ENCODE measurements at places on chromosomes 13 and 19.

GRCh38 chr13:28012383-28012782 is 23.9 kb upstream of the URAD start:
- DNase-seq: no peak

GRCh38 chr19:43719918-43720317 is 4.0 kb downstream of the IRGC start:
- DNase-seq: no peak

- DNase-seq: no peak
Measured at GRCh38 chr13:92806215-92806614, 420.4 kb upstream of the GPC6 start.

DNA sequence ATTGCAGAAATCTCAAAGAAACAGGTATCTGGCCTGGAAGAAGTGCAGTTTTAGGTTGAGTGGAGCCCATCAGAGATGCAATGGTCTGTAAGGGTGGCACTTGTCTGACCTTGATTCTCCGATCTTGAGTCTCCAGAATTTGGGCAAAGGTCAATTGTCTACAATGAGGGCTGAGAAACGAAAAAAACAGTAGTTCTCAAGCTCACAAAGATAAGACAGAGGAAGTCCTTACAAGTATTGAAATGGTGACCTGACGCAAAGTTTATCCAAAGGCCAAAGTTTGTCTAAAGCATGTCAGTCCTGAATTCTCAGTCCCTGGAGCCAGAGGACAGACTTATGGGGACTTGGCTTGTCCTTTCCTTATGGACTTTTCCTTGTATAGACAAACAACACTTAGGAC is 40.3 kb downstream of the CYSLTR2 start:
- DNase-seq: no peak

DNA sequence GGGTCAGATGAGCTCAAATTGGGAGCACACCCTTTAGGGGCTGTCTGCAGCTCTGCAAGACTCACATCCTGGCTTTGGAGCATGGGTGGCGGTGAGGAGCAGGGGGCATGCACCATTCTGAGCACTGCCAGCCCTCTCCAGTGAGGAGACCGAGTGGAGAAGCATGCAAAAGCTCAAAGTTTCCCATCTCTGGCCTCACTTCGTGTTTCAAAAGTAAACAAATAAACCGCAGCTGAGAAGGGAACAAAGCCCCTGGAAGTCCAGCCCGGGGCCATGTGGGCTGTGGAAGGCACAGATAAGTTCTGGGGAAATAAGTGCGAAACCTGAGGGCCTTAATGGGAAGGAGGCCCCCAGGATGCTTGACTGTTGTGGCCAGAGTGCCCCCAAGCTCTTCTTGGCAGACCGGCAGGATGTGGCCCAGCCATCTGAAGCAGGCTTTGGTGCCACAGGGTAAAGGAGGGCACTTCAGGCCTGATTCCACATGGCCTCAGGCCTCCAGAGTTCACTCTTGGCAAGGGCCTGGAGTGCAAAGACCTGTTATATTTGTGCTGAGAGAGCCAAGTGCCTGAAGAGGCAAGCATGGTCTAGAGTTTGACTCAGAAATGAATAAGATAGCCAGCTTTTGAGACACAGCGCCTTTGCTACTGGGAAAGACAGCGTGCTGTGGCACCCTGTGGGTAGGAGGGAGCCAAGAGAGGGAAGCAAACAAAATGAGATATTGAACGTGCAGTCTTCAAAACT is 1.2 kb downstream of the MEDAG start:
- no peak for DNase-seq

- peak; percentile 75 for DNase-seq
Measured at GRCh38 chr19:53772943-53773342, 51.2 kb downstream of the NLRP12 start.

DNA sequence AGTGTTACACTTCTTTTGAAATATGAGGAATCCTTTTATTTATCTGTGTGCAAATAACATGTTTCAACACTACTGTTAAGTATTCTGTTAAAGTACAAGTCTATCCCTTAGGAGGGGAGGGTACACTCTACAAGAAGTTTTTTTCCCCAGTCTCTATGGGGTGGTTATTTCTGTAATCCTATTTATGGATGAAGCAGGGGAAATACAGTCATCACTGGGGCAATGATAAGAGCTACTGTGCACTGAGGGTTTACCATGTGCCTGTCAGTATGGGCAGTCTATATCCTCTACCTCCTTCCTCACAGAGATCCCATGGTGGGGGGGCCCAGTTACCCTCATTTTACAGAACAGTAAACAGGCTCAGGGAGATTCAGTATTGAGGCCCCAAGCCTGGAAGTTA is 16.6 kb upstream of the TRIM13 start:
- DNase-seq: no peak

DNA sequence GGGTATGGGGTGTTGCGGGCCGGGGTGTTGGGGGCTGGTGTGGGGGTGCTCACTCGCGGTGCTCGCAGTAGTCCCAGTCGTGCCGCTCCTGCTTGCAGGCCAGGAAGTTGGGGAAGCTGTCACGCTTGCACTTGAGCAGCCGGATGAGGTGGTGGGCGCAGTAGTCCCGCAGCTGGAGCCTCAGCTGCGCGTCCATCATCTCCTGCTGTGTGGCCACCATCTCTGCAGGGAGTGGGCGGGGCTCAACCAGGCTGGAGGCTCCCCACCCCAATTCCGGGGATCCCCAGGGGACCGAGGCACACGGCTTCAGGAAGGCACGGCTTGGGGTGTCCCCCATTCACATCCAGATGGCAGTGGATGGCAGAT is 5.2 kb downstream of the NDUFB7 start:
- no peak for DNase-seq

DNA sequence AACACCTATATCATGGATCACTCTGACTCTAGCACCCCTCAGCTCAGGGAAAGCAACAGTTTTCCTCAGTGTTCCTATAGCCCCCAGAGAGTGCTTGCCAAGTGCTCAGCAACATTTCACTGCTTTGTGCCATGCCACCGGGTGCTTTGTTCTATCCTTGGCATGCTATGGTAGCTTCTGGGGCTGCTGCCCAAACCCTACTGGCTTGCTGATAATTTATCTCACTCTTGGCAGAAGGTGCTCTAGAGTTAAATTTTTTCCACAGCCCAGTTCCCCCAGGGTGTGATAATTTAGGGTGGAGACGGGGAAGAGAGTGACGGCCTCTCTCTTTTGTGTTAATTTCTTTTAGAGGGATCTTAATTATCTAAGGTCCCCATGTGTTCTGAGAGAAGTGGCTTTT is 12.6 kb upstream of the CSNK1A1L start:
- no peak for DNase-seq

DNA sequence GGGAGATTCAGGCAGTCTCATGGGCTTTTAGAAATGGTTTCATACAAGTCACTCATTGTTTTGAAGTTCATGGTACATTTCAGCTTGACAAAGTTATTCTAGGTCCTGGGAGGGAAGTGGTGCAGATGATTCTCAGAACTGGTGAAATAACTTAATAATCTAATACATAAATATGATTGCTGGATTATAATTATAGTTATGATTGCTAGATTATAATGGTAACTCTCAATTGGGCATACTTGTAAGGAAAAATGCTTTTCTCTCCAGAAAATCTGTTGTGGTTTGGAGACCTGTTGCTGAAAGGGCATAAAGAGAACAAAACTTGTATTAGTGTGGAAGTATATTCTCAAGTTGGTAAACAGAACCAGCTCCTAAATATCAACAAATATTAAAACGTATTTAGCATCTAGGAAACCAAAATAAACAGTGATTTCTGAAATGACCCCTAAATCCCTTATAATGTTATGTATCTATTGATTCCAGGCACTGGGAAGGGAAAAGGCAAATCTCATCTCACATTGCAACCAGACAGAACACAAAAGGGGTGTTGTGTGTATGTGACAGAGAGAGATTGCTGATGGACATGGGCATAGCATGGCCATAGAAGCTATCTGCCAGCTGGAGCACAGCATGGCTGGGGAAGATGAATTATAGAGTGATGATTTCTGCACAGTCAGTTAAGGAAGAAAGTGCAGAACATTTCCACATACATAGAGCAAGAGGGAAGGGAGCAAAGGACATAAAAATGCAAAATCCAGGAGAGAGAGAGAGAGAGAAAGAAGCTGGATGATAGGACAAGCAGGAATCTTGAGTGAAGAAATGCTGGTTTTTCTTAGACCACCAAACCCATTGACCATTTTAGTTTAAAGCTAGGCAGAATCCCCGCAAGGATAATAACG is 87.1 kb upstream of the FRY start:
- no peak for DNase-seq

- DNase-seq: no peak
Measured at GRCh38 chr13:113629866-113630265, 28.1 kb downstream of the ATP4B start.

DNA sequence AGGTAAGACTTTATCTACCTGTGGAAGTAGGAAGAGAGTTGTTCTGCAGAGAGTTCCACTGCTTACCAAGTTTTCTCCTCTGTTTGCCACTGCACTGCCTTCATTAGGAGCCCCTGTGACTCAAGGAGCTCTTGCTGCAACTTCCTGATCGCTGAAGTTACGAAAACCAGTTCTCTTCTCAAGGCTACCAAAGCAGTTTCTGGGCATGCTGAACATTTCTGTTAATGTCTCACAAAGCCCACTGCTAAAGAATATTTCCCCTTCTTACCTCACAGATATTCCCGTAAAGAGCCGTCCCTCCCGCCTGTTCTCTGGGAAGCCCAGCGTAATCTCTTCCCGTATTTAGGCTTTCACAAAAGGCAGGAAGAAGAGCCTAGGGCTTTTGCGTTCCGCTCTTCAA is 82.6 kb upstream of the OXGR1 start:
- DNase-seq: no peak

GRCh38 chr13:24661713-24662112 is 18.5 kb upstream of the ATP12A start:
- no peak for DNase-seq

DNA sequence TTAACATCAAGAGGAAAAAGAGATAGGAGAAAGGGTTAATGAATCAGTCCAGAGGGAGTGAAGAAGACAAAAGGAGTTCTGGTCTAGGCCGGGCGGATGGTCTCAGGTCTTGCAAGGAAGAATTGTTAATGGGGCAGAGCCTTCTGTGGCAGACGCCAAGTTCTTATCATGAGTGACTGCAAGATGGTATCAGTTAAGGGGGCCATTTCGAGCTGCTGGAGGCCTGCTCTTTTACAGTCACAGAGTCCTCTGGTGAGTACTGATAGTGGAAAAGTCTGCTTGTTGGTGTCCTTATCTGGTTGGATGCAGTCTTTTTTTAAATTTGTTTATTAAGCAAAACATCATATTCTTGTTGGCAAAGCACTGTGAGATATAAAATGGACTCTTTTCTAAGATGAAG is 590.9 kb upstream of the SGCG start:
- DNase-seq: no peak

GRCh38 chr19:31356587-31357314 is 7.5 kb upstream of the TSHZ3 start:
- DNase-seq: no peak

DNA sequence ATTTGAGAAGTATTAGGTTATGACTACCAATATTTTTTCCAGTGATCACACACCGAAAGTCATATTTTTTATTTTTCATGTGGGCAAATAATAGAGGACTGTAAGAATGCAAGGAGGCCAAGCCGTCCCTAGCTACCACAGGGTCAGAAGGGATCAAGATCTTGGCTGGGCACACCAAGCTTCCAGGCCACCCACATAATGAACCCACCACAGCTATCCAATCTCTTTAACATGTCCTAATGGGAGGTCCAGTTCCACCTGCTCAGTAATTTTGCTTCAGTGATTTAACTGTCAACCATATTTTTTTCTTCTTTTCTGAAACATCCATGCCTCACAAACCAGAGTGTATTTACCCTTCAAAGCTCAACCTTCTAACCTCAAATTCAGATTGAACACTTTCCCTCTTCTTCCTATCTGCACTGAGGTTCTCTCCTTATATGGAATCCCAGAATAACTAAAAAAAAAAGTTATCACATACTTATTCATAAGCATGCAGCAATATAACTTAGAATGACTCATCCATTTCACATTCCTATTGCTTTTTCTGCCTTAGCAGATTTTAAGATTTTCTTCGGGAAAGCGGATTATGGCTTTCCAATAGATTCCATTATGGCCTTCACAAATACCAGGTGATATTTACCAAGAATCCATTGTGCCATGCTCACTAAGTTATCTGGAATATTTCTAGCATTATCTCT is 12.2 kb downstream of the ARGLU1 start:
- DNase-seq: no peak

DNA sequence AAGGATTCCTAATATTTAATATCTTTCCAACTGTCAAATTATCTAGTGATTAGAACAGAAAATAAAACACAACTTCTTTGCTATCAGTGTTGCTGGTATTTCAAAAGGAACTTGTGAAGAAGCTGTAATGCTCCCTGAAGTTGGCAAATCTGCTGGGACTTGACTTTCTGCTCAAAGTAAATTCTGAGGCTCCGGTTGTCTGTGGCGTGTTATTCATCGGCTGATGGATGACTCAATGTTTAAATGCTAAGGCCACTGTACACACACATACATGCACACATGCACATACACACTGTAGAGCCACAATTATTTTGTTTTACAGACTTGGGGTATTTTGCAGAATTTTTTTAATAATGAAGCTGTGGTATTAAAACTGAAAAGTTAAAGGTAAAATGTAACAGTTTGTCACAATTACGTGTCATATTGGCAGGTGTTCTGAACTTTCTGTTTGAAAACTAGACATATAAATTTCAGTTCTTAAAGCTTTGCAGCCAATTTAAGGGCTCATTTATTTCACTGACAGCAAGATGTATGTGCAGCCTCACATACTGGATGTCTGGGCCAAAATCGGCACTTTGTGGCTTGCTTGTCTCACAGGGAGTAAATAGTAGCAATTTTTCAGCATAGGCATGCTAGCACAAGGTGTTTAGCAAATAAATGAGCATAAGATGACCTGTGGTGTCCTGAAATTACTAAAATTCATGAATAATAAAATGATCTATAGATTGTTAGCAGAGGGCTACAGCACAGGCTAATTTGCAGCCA is 1691.7 kb upstream of the PCDH20 start:
- DNase-seq: no peak

All from iPS DF 19.7 (cell line).